ENCODE measurements at places on chromosomes 16 and 17.

- no peak for DNase-seq
These were observed 5.3 kb downstream of the PDK2 start for GRCh38 chr17:50100480-50100883.

DNA sequence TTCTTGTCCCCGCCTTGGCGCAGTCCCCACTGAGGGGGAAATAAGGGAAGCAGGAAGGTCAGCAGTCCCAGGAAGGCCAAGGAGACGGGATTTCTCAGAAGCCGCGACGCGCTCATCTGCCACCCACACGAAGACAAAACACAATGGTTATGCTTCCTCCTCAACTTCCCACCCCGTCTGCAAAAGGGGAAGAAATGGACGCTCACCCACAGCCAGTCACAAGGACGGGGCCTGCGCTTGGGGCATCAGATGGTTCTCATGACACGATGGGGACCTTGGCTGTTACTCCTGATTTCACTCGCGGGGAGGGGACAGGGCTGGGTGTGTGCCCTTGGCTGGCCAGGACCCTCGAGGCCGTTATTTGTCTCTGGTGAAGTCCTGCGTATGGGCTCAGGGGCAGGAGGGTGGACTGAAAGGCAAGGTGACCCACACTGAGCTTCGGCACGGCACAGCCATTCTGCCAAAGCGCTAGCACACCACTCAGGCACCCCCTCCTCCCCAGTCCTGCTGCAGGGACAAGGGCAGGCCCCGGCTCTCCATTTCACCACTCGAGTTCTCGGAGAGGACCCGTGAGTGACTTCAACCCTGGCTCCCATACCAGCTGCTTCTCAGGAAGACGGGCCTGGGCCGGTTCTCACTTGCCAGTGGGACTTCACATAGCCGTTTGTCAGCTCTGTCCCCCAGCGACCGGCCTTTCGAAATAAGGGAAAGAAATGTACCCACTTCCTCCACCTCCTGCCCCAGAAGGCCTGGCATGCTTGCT is 84.5 kb downstream of the ABR start:
- DNase-seq, result peak; percentile 32

GRCh38 chr16:16027728-16028310 is 78.4 kb downstream of the ABCC1 start:
- no peak for DNase-seq

DNA sequence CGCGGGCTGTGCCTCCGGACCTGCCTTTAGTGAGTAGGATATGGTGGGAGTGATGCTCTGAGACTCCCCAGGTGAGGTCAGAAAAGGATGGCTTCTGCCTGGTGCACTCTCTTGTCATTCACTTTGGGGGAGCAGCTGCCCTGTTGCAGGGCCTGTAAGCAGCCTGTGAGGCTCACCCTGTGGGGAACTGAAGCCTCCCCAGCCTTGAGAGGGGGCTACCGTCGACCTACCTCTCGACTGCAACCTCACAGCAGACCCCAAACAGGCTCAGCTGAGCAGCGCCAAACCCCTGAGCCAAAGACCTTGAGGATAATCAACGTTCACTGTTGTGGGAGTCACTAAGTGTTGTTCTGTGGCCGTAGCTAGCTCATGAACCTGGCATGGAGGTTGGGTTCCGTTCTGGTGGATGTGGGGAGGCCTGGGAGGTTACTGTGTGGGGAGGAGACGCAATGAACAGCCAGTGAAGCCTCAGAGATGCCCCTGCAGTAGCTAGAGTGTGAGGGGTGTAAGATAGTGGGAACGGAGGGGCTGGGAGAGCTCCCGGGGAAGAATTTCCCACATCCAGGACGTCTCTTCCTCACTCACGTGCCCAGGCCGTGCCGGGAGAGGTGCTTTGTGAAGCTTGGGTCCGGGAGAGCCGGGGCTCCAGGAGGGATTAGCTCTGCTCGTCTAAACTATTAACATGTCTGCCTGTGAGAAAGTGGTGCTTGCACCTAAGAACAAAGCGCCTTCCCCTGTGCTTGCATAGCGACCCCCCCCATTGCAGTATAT is 38.8 kb downstream of the METRNL start:
- DNase-seq, result no peak

DNA sequence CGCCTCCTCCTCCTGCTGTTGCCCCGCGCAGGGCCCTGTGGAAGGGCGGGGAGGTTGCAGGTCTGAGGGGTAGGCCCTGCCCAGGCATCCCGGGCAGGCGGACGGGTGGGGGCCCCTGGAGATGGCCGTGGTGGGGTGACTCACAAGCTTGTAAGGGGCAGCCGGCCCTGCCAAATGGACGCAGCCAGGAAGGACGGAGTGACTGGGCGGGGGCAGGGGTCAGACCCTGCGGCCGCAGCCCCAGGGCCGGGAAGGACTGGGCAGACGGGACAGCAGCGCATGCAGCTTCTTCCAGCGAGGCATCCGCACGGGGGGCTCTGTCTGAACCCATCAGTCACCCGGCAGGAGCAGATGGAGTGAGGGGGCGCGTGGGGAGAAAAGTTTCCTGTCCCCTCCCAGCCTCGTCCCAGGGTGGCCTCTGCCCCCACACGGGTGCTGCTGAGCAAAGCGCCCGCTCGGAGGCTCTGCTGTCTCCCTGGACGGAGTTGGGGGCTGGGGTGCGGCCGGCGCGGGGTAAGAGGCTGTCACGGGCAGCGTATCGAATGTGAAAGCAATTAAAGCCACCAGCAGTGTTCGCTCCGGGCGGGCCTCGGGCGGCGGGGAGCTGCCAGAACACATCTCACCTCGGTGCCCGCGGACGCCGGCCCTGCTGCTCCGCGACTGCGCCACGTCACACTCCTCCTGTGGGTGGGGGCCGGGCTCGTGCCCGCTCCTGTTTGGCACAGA is 5.4 kb upstream of the PRR35 start:
- DNase-seq, result no peak

- no peak for DNase-seq
These were observed 115.4 kb downstream of the USP22 start for GRCh38 chr17:20927308-20927977.

- no peak for DNase-seq
These were observed 12.8 kb downstream of the FLYWCH2 start for GRCh38 chr16:2895813-2896212.

GRCh38 chr17:49564638-49565037 is 11.0 kb upstream of the NXPH3 start:
- no peak for DNase-seq

DNA sequence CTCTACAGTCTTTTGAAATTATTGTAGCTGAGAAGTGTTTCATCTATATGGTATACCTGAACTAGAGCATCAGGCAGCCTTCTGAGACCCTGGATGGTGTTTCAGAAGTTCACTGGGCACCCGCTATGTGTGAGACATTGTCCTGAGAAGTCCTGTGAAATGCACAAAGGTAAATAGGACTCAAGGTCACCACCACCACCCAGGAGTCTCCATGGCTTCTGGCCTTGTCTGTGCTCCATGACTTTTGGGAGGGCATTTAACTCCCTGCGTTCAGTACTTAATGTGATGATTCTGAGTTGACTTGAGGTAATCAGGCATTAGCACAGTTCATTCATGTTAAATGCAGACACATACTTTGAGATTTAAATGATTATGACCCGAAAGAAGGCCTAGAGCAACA is 1.1 kb downstream of the MLYCD start:
- no peak for DNase-seq

DNA sequence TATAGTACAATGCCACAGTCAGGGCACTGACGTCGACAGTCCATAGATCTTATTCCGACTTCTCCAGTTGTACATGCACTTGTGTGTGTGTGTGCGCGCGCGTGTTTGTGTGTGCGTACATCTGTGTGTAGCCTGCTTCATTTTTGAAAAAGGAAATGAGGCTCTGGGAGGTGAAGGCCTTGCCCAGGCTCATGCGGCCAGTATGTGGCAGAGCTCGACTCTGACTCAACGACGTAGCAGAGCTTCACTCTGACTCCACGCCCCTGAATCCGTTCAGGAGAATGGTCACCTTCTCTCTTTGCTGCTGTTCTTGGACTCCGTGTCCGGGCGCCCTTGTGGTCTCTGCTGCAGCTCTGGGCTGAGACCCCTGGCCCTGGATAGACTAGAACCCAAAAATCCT is 81.6 kb upstream of the CIBAR2 start:
- no peak for DNase-seq

GRCh38 chr17:73802314-73802713 is 158.1 kb upstream of the SDK2 start:
- no peak for DNase-seq

- no peak for DNase-seq
These were observed 149.3 kb downstream of the ENGASE start for GRCh38 chr17:79223953-79224352.

GRCh38 chr16:87851141-87851587 is 18.1 kb downstream of the SLC7A5 start:
- DNase-seq, result no peak

DNA sequence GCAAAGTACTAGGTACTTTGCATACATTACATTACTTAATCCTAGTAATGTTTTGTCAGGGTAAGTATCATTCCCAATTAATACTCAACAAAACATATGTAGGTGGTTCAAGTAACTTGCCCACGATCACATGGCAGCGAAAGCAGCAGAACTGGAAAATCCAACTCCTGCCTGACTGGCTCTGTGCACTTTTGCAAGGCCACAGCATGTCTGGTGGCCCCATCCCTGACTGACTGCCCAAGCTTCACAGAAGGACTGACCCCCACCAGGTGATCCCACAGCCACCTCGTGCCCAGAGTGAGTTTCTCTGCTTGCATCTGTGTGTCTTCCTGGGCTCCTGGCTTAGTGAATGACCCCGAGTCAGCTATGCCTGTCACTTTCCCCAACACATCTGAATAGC is 11.4 kb downstream of the CNP start:
- DNase-seq, result no peak

- no peak for DNase-seq
These were observed 221.7 kb upstream of the CDH11 start for GRCh38 chr16:65343556-65343955.

GRCh38 chr17:1541367-1541904 is 21.2 kb downstream of the PITPNA start:
- DNase-seq, result no peak

GRCh38 chr16:68519225-68519745 is 19.8 kb upstream of the ZFP90 start:
- DNase-seq, result no peak

DNA sequence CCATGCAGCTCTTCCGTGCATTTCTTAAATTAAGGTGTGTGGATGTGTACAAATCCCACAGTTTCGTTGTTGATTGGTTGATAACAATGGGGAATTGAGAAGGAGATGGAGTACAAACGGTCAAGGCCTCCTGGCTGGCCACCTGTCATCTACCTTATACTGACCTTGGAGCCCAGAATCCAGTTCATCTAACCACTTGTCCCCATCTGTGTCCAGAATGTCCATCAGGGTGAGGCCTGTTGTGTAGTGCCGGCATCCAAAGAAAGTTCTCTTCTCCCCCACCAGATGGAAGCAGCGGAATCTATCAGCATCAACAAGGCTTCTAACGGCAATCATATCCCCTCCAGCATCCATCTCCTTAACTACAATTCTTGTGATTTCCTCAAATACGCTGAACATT is 1.5 kb downstream of the GSDMB start:
- DNase-seq, result no peak

GRCh38 chr16:64545768-64546167 is 576.1 kb downstream of the CDH11 start:
- DNase-seq, result no peak

DNA sequence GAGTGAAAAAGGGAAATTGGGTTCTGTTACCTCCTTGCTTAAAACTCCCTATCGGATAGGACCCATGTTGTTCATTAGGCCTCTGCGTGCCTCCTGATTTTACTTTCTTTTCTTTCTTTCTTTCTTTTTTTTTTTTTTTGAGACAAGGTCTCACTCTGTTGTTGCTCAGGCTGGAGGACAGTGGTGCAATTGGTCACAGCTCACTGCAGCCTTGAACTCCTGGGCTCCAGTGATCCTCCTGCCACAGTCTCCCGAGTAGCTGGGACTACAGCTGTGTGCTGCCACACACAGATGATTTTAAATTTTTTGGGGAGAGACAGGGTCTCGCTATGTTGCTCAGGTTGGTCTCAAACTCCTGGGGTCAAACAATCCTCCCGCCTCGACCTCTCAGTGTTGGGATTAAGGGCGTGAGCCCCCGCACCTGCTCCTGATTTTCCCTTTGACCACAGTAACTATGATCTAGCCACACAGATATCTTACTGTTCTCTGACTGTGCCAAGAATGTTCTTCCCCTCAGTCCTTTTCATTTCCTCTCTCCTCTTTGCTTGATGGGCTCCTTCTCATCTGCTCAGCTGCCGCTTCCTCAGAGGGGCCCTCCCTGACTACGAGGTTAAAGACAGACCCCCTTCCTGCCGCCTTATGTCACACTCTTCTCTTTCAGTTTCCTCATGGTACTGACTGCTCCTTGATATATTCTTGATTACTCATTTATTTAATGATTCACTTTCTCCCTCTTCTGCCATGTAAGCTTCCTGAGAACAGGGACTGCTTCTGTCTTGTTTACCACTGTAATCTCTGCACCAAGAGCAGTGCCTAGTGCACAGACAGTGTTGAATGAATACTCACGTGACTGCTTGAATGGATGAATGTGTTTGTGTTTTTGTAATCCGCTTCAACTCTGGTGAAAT is 44.3 kb downstream of the LCMT1 start:
- no peak for DNase-seq

GRCh38 chr17:78808163-78808562 is 26.1 kb upstream of the CYTH1 start:
- DNase-seq, result no peak

- DNase-seq, result no peak
These were observed 6.4 kb downstream of the CUEDC1 start for GRCh38 chr17:57948555-57949420.

- DNase-seq, result no peak
These were observed 275.1 kb upstream of the HSBP1 start for GRCh38 chr16:83532634-83533033.

GRCh38 chr17:65531256-65532100 is 30.0 kb downstream of the AXIN2 start:
- DNase-seq, result no peak

DNA sequence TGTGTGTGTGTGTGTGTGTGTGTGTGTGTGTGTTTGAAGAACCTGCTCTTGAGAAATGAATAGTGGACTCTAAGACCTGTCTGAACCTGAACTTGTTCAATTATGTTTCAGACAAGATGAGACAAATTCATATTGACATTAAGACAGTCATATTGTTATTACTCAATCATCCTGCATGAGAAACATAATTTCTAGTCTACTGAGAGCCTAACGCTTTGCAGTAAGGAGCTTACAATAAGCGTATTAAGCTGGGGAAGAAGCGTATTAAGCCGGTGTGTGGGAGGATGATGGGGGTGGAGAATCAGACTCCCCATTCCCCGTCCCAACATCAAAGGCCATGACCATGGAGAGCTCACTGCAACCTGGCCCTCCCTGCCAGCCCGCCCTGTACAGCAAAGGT is 22.4 kb upstream of the MNT start:
- DNase-seq, result no peak

- DNase-seq, result no peak
These were observed 16.2 kb upstream of the THAP11 start for GRCh38 chr16:67825906-67826305.

- DNase-seq, result no peak
These were observed 99.2 kb downstream of the NTN1 start for GRCh38 chr17:9120471-9120870.

- no peak for DNase-seq
These were observed 4.7 kb upstream of the PRKAR1A start for GRCh38 chr17:68507576-68507975.
